ENCODE measurements at places on chromosomes 11 and 22.

DNA sequence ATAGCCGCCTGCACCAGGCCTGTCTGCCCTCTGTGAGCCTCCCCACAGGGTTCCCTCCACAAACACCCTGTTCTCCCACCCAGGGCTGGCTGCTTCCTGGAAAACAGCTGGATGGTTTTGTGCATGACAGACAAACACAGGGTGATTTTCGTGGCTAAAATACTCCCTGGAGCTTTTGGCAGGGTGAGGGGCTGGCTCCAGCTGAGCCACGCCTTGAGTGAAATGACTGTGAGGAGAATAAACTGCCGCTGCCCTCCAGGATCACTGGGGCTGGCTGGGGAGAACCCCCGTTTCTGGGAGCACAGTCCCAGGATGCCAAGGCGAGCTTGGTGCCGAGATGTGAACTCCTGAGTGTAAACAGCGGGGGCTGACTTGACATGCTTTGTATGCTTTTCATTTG, 20.3 kb upstream of the PPP6R3 start:
- no peak for DNase-seq

DNA sequence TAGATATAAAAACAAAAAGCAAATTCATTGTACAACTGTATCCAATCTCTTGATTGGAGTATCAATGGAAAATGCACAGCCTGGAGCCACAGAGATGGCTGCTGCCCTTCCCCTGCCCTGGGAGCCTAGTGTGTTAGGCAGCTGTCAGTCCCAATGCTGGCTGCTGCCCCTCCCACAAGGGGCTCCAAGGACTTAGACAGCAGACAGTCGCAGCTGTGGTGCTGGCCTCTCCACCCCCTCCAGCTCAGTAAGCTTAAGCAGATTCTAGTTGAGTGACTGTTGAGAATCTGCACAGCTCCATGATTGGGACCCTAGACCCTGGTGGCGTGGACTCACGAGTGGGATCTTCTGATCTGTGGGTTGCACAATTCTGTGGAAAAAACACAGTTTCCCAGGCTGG, 1511.2 kb downstream of the FAM181B start:
- DNase-seq: no peak

GRCh38 chr22:41914611-41915034, 251 bp downstream of the SHISA8 start:
- no peak for DNase-seq

DNA sequence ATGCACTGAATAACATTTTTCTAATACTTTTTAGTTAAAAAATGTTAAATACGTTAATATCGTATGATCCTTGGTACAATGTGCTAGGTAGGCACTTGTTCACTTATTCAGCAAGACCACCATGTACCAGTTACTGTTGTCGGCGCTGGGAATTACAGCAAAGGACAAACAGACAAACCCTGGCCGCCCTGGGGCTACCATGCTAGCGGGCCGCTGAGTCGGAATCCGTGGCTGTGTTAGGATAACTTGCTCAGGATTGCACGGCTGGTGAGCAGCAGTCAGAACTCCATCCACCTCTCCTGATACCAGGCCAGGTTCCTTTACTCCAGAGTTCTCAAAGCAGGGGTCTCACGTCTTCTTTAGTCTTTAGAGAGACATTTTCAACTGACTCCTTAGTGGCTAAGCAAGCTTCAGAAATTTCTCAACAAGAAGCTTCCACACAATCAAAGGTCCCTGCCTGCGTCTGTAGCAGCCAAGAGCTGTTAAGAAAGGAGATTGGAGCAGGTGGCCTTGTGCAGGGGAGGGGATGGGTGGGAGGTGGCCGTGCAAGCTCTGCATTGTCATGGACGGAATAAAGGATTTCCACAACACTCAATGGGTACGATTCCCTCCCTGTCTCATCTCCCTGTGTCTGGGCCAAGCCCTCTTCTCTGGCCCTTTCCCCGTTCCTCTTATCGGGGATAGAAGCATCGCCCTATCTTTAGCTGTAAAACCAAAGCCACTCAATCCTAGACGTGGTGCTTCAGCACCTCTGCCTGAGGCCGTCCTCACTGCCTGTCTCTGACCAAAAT, 39.8 kb upstream of the NNMT start:
- DNase-seq: no peak

DNA sequence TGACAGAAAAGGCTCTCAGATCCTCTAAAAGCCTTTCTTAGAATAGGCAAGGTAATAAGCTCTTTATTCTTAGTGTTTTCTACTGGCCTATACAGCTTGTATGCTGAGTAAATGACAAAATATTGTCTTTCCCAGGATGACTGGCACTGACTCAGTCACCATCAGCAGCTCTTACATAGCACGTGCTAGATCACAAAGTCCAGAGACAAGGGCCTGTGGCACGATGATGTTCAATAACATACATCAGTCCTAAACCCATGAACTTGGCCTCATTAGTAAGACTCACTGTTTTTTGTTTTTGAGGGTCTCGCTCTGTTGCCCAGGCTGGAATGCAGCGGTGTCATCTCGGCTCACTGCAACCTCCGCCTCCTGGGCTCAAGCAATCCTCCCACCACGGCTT, 42.7 kb downstream of the CELF1 start:
- no peak for DNase-seq

DNA sequence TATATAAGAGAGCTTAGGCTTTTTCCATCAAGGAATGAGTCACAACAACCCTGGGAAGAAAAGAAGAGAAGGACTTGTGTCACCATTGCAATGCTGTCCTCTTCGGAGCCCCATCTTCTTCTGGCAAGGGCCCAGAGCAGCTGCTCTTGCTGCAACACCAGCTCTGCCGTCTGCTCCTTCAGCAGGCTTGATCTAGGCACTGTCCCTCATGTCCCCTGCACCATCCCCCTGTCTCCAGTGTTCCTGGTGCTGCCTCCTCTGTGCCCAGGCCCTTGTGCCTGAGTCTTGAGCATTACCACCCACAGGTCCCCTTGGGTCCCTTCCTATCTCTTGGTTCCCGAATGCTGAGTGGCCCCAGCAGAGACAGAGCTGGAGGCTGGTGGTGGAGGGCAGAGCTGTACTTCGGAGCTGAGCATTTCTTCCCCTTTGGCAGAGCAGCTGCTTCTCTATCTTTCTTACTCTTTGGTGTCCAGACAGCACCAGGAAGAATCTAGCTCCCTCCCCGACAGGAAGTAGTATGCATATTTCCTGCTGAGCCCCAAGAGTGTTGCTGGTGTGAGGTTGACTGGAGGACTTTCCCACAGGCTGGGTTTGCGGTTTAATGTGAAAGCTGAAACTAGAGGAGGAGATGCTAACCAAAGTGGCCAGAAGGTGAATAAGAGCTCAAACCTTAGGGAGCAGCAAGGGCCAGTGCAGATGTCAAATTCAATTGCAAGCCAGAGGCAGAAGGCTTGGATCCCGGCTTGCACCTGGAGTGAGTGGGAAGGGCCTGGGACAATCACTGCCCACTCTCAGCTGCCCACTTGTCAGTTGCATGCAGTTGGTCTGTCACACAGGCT, 27.8 kb downstream of the WEE1 start:
- no peak for DNase-seq

DNA sequence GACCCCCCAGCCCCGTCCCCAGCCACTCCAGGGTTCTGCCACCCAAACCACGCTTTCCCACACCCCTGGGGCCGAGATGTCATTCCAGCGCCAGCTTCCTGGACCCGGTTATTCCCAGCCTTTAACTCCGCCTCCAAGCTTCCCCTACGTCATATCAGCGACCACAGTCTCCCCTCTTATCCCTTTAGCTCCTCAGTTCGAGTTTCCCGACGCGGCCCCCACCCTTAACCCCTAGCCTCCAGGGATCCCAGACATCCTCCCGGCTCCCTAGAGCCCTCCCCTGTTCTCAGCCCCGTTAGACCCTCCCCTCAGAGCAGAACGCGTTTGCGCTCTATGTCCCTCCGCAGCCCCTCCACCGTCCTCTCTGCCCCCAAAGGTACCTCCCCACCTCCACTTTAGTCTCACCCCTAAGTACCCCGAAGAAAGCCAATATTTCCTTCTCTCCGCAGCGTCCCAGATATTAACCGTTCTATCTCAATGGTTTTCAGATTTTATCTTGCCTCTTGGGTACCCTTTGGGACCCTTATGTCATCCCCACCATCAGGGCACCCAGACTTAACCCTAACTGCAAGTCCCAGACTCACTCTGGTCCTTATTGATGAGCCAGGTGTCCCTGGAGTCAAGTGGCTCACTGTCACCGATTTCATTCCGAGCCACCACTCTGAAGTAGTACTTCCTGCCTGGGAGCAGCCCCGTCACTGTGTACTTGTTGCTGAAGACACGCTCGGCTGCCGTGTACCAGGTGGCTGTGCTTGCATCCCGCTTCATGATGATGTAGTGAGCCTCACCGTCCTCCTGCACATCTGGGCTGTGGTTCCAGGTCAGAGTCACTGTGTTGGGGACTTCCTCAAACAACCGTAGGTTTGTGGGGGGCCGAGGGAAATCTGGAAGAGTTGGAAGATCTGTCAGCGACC, 8.0 kb downstream of the TMEM86A start:
- no peak for DNase-seq

GRCh38 chr11:122864386-122865115, 18.0 kb upstream of the JHY start:
- no peak for DNase-seq
